Type B pancreatic cell (in vitro differentiated cells): ENCODE measurements at places on chromosomes 5 and 9. TPM values are rescaled to one million over a fixed set of nuclear protein-coding genes. Genes with fewer than 3 reads are reported as not detected.

SLC6A3 gene
- 0.19 TPM in 2 replicates for total RNA-seq

LHX3 gene
- 0.10 and 0.90 TPM in 2 replicates for total RNA-seq

GRXCR2 gene
- total RNA-seq: 0.24 TPM in 1 of 2 replicates, not detected in the other

INSL6 gene
- not detected in 2 replicates for total RNA-seq

TMEM171 gene
- total RNA-seq: 0.38 and 1.3 TPM in 2 replicates

TRPM3 gene
- 1.6 and 17.0 TPM in 2 replicates for total RNA-seq

OGN gene
- total RNA-seq: 2.8 TPM in 1 of 2 replicates, not detected in the other

GHR gene
- total RNA-seq: 2.6 and 6.5 TPM in 2 replicates

RGS7BP gene
- 1.5 and 2.0 TPM in 2 replicates for total RNA-seq

NR4A3 gene
- 2.0 and 3.4 TPM in 2 replicates for total RNA-seq

RNF208 gene
- 12.1 and 15.7 TPM in 2 replicates for total RNA-seq

TAS2R1 gene
- total RNA-seq: not detected in 2 replicates

TMCO6 gene
- 26.2 and 29.4 TPM in 2 replicates for total RNA-seq

IL3 gene
- total RNA-seq: not detected in 2 replicates

SLC24A2 gene
- total RNA-seq: 0.12 and 0.72 TPM in 2 replicates

FOXI1 gene
- total RNA-seq: not detected in 2 replicates

KIF24 gene
- 3.5 and 9.6 TPM in 2 replicates for total RNA-seq

LRRC19 gene
- total RNA-seq: 0.29 and 0.74 TPM in 2 replicates

SIMC1 gene
- total RNA-seq: 15.2 and 34.0 TPM in 2 replicates

ALDH1A1 gene
- 242 and 417 TPM in 2 replicates for total RNA-seq

GRHPR gene
- 81.6 and 109 TPM in 2 replicates for total RNA-seq

SPATA31E1 gene
- total RNA-seq: not detected in 2 replicates

KIF4B gene
- total RNA-seq: 0.14 and 0.17 TPM in 2 replicates

DMXL1 gene
- 29.0 and 31.2 TPM in 2 replicates for total RNA-seq

TMEM174 gene
- total RNA-seq: not detected in 2 replicates

PCDHA7 gene
- total RNA-seq: 2.5 and 6.9 TPM in 2 replicates

CCL19 gene
- not detected in 2 replicates for total RNA-seq

TRIM23 gene
- 10.8 and 16.4 TPM in 2 replicates for total RNA-seq

DMGDH gene
- 0.48 and 0.74 TPM in 2 replicates for total RNA-seq

C7 gene
- 2.0 and 18.9 TPM in 2 replicates for total RNA-seq

SLC36A1 gene
- 15.5 and 18.2 TPM in 2 replicates for total RNA-seq

C5orf34 gene
- 2.0 and 8.3 TPM in 2 replicates for total RNA-seq

RAI14 gene
- total RNA-seq: 83.1 and 102 TPM in 2 replicates

NFIB gene
- 62.9 and 76.4 TPM in 2 replicates for total RNA-seq

SLC45A2 gene
- total RNA-seq: 0.62 and 2.1 TPM in 2 replicates

BICD2 gene
- total RNA-seq: 26.8 and 28.6 TPM in 2 replicates

PCA3 gene
- total RNA-seq: 0.33 TPM in 1 of 2 replicates, not detected in the other

KDM4C gene
- total RNA-seq: 16.5 and 25.4 TPM in 2 replicates

DIPK1B gene
- 40.8 and 48.7 TPM in 2 replicates for total RNA-seq

PDGFRB gene
- 3.3 and 74.8 TPM in 2 replicates for total RNA-seq

SLC36A2 gene
- total RNA-seq: not detected in 2 replicates

FBP2 gene
- total RNA-seq: not detected in 2 replicates

RNF183 gene
- 0.77 and 1.0 TPM in 2 replicates for total RNA-seq

TUSC1 gene
- total RNA-seq: 3.4 TPM in 1 of 2 replicates, not detected in the other

RLN2 gene
- total RNA-seq: 1.5 TPM in 1 of 2 replicates, not detected in the other

DOCK2 gene
- 0.21 and 0.82 TPM in 2 replicates for total RNA-seq

CER1 gene
- 0.38 and 0.99 TPM in 2 replicates for total RNA-seq

SPATA31A3 gene
- not detected in 2 replicates for total RNA-seq

HEMGN gene
- not detected in 2 replicates for total RNA-seq

SPATA31C1 gene
- 0.07 TPM in 1 of 2 replicates, not detected in the other for total RNA-seq
